ENCODE measurements at places on chromosomes 3 and 15. TPM values are rescaled to one million over a fixed set of nuclear protein-coding genes. Genes with fewer than 3 reads are reported as not detected.

DNA sequence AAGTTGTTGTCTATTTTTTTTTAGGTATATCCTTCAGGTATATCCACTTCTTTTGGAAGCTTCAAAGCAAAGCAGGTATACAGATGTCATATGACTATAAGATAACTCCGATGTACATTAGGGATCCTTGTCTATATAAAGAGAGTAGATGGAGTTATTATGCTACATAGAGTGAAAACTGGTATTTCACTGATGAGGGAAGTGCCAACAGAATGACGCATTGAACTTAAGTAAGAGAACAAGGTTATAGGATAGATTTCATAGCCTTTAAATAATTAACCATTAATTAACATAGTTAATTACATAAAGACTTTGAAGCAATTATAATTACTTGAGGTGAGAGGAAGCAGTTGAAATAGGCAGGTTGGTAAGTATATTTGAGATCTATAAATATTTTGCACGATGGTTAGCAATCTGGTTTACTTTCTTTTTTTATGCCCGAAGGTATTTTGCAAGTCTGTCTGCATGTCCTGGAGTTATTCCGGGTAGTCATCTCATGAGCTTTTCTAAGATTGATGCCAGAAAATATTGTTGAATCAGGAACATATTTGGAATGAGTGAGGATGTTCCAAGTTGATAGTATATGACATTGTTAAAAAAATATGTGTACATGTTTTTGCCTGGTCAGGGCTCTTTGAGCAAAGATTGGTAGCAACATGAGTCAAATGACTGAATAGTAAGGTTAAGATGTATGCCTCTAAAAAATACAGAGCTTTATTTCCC, 299.5 kb upstream of the KCNMB2 start:
- DNase-seq, result no peak

- DNase-seq, result no peak
Observed at GRCh38 chr3:114829783-114830182, 317.3 kb downstream of the ZBTB20 start.

- DNase-seq, result no peak
Observed at GRCh38 chr3:127667119-127667681, 5.6 kb upstream of the ABTB1 start.

GRCh38 chr3:50238549-50239026, 2.6 kb downstream of the GNAI2 start:
- DNase-seq, result no peak

Gene CCDC80
- polyA plus RNA-seq, result 102 TPM

Gene CACNA1D
- polyA plus RNA-seq, result 15.6 TPM

GRCh38 chr3:97988784-97989568, 16.7 kb upstream of the RIOX2 start:
- DNase-seq, result no peak

Gene GHSR
- polyA plus RNA-seq, result not detected

DNA sequence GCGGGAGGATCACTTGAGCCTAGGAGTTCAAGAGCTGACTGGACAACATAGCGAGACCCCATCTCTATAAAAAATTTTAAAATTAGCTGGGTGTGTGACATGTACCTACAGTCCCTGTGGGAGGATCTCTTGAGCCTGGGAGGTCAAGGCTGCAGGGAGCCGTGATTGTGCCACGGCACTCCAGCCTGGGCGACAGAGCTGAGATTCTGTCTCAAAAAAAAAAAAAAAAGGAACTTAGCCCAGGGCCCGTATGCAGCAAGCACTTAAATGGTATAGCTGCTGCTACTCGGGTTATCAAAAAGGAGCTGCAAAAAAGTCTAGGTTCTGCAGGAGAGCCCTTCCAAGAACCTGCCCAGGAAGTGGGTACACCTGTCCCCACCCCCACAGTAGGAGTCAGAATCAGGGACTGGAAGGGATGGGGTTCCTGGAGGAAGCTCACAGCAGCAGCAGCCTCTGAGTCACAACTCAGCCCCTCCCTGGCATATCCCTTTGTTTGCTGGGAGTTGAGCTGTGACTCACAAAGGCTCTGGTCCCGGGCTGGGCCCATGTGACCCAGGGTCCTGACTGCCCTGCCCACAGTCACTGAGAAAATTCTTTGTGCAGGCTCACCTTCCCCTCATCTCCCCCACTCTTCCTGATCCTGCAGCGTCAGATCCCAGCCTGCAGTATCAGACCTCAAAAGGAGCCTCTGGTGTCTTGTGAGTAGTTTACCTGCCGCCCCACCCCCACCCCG, at the start of gene SPATA12:
Gene SPATA12 (plus strand): TSS at position 576 of the 733 bp plus-strand sequence. CDS start 13,031 bp downstream, outside the sequence.
- DNase-seq, result no peak

Gene BCL2A1
- not detected for polyA plus RNA-seq

GRCh38 chr3:15860014-15860934, 62.5 kb upstream of the ANKRD28 start:
- DNase-seq, result peak; percentile 31

Gene GOLIM4
- 128 TPM for polyA plus RNA-seq

Gene PCOLCE2
- polyA plus RNA-seq, result 6.6 TPM

Gene IGSF10
- 2.1 TPM for polyA plus RNA-seq

DNA sequence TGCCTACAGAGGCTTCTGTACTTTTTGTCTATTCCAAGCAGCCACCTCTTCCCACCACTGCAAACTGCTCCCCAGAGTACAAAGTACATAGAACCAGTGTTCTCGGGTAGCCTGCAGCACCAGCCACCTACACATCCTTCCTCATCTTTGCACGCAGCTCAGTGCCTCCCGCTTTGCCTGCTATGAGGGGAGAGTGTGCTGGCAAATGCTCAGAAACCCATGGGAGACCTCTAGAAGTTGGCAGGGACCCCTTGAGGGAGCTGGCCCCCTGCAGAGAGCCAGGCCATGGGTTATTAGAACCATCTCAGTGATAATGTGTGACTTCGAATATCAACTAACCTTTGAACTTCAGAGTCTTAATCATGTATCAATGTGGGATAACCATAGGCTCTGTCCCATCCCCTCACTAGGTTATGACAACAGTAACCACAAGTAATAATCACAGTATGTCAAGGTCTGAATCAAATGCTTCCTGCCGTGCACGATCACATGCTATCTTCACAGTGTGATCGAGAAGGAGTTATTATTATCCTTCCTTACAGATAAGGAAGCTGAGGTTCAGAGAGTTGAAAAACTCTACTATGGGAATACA, 22.8 kb upstream of the SMAD3 start:
- no peak for DNase-seq

Gene NEIL1
- 15.4 TPM for polyA plus RNA-seq

DNA sequence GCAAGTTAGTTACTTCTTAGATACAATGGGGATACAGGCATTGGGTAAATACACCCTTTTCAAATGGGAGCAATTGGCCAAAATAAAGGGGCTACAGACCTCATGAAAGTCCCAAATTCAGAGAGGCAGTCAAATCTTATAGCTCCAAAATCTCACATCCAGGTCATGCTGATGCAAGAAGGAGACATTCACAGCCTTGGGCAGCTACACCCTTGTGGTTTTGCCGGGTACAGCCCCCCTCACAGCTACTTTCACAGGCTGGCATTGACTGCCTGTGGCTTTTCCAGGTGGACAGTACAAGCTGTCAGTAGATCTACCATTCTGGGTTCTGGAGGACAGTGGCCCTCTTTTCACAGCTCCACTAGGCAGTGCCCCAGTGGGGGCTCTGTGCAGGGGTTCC, 17.5 kb upstream of the PLSCR1 start:
- DNase-seq, result no peak

Gene ZBBX
- 5.6 TPM for polyA plus RNA-seq

DNA sequence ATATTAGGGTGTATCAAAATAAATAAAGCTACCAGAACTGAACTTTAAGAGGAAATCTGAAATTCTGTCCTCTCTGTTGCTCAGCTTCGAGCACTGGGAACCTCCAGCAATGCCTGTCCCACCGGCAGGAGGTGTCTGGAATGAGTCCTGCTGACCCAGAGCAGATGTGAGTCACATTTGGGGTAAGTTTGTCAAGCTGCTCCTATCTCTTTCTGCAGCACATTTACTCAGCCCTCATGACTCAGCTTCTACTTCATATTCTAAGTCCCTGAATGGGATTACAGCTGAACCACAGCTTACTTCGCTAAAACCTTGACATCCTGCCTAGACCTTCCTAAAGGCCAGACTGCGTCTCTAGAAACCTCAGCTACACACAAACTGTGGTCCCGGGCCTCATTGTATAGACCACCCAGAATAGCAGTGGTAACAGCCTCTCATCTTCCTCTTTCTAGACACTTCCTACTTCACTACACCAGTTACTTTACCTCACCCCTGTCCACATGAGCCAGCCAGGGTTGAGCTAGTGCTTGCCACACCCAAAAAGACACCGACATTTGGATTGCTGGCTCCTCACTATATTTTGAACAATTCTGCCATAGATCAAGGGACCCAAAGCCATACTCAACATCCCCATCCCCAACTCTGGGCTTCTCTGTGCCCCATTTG, 109.6 kb upstream of the TMCO5A start:
- DNase-seq, result no peak

Gene C3orf70
- 9.4 TPM for polyA plus RNA-seq

DNA sequence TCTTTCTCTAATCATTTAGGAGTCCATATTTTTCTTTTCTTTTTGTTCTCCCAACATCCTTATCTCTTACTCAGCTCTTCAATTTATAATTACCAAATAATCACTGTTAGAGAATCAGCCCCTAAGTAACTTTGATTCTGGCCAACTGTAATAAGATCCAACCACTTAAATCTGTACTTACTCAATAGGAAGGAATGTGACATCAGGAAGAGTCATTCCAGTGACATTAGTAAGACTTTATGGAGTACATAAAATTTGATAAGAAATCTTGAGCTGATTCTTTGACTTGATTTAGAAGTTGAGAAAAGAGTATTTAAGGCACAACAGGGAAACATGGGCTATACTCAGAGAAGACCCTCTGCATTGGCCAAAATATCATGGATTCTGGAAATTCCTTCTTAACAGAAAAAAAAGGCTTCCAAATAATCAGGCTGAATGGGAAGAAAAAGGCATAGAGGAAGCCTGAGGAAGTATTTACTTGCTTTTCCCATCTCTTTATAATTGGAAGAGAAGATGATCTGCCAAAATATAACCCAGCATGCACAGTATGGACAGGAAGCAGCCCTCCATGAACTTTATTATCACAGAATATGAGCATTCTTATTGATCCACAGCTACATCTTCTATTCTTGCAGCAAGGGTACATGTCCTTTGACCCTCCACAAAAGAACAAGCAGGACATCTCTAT, 289.7 kb upstream of the TPRG1 start:
- no peak for DNase-seq

GRCh38 chr3:24545887-24546286, 51.2 kb upstream of the THRB start:
- DNase-seq, result no peak

- no peak for DNase-seq
Observed at GRCh38 chr15:39616731-39617455, 36.0 kb downstream of the THBS1 start.

Gene CMTM8
- 13.1 TPM for polyA plus RNA-seq

Gene ZNF80
- not detected for polyA plus RNA-seq

DNA sequence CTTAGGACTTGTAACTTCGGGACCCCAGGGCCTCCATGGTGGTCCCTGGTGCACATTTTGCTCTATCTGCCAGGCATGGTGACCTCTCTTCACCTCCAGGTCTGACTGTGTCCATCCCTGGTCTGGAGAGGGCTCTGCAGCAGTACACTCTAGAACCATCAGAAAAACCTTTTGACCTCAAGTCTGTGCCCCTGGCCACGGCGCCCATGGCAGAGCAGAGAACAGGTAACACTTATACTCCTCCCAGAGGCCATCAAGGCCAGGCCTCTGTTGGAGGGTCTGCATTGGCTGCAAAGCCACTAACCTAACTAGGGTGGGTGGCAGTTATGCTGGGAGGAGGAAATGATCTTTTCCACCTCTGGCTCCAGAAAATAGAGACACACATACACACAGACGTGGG, 10.3 kb upstream of the HMCES start:
- no peak for DNase-seq

GRCh38 chr15:84987949-84988624, 6.4 kb downstream of the PDE8A start:
- DNase-seq, result no peak

Gene SMCO1
- not detected for polyA plus RNA-seq

DNA sequence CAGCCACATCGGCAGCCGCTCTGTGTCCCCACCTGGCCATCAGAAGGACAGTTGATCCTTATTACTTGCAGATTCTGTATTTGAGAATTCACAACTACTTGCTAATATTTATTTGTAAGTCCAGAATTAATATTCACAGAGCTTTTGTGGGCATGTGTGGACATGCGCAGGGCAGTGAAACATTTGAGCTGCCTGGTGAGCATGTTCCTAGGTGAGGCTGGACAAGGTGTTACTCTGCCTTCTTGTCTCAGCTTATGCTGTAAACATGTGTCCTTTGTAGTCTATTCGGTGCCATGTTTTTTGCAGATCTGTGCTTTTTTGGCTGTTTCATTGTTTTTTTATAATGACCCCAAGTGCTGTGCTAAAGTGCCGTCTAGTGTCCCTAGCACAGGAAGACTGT, 15.6 kb downstream of the FAH start:
- no peak for DNase-seq

Gene ATP13A4
- polyA plus RNA-seq, result 1.7 TPM

DNA sequence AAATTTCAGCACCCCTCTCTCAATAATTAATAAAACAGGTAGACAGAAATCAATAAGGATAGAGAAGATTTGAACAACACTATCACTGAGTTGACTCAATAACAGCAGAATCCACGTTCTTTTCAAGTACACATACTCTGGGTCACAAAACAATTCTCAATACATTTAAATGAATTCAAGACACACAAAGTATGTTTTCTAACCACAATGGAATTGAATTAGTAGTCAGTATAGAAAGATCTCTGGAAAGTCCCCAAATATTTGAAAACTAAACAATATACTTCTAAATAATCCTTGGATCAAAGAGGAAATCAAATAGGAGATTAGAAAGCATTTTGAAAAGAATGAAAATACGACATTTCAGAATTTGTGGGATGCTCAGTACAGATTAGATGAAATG, 40.0 kb downstream of the TKT start:
- no peak for DNase-seq

DNA sequence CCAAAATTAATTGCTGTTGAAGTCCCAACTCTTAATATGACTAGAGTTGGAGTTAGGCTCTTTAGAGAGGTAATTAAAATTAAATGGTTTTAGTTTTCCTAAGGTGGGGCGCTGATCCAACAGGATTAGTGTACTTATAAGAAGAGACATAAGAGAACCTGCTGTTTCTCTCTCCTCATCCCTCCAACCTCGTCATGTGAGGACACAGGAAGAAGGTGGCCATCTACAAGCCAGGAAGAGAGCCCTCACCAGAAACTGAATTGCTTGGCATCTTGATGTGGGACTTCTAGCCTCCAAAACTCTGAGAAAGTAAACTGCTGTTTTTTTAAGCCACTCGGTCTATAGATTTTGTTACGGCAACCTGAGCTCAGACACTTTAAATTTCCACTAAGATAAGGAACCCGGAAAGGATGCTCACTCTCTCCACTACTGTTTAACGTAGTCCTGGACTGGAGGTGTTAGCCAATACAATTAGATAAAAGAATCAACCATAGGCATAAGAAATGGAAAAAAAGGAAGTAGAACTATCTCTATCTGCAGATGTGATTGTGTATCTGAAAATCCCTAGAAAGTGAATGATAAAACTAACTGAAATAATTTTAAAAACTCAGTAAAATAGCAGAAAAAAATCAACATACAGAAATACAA, 26.8 kb downstream of the DCBLD2 start:
- DNase-seq, result no peak

Data from right renal pelvis (tissue), 4 donors.